Aortic smooth muscle cell (primary cell): ENCODE measurements at places on chromosomes 11 and 22. TPM values are rescaled to one million over a fixed set of nuclear protein-coding genes. Genes with fewer than 3 reads are reported as not detected.

EXPH5 gene
- 0.19 and 0.53 TPM in 2 replicates for total RNA-seq

ASPHD2 gene
- 1.8 TPM in 2 replicates for total RNA-seq

RAG2 gene
- total RNA-seq, result not detected in 2 replicates

MAPK1 gene
- 59.4 and 62.8 TPM in 2 replicates for total RNA-seq

F2 gene
- total RNA-seq, result not detected in 2 replicates

WNT7B gene
- not detected in 2 replicates for total RNA-seq
